ENCODE measurements at places on chromosomes 7 and 10.

GRCh38 chr7:81234896-81235295 is 316.0 kb upstream of the SEMA3C start:
- no peak for DNase-seq

DNA sequence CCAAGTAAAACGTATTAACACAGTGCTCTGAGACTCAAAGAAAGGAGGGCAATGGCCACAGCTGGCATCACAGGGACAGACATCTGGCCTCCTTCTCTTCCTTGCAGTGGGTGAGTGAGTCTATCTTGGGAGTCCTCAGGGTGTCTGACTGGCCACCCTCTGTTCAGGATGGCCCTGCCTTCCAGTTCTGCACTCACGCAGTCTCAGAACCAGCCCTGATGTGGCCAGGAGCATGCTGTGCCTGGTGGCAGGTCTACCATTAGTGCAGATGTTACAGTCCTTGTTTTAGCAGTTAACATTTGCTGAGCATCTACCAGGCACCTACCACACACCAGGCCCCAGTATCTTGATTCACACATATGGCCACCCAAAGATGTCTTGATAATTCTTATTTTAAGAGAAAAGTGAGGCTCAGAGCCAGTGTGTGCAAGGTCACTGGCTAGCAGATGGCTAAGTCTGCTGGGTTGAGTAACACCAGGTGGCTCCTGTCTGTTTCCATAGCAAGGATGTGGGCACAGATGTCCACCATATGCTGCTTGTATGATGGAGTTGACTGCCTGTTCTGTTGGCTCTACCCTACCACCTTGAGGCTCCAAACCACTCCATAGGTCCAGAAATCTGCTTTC is 23.2 kb upstream of the ARHGAP22 start:
- DNase-seq, result no peak

- DNase-seq, result no peak
Observed at GRCh38 chr10:133511907-133512528, 15.1 kb upstream of the CYP2E1 start.

DNA sequence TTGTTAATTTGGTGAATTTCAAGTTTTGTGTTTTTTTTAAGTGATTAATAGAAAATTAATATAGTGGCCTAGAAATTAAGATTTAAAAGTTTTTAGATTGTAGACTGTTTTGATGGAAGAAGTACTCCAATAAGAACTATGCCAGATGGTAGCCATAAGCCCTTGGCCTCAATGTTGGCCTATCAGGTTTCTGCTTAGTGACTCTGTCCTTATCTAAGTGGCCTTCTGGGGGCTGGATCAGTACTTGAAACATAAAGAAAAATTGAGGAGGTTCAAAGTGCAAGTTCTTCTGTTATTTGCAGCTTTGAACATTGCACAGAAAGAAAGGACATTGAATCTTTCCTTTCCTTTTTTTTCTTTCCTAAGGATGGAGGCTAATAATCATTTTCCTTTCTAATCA is 9.9 kb downstream of the CCDC126 start:
- no peak for DNase-seq

DNA sequence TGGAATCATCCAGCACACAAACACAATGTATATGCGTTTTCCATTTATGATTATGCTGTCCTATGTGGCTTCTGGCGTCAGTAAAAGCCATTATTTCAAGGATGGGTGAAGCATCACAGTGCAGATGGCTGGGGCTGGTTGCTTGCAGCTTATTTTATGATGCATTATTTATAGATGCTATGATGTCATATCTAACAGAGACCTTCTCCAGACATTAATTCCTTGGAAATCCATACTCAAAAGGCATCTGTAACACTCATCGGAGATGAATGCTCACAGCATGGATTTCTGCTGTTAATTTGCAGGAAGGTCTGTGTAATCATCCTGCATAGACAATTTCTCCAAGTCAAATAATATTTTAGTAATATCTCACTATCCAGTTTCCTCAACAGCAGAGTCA is 7.2 kb downstream of the RGS10 start:
- DNase-seq, result no peak

DNA sequence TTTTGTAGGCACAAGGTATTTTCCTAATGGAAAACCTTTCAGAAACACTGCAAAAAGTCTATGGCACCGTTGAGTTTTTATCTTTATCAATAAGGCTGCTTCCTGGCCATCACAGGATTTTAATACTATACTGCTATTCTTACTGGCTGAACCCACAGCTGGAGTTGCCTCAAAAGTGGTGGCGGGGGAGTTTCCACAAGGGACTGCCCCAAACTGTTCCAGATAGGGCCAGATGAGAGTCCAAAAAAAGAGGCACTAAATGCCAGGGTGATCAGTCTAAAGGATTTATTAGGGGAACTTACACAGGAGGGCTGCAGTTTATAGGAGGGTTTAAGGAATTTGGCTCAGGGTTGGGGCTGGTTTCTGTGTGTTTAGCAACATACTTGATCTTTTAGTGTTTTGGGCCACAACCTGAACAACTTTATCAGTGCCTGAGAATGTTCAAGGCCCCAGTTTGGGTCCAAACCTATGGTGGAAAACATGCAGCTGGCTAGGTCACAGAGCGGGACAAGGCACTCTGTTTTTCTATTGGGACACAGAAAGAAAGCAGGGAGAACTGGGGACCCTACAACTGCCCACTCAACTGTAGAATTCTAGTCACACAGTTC is 41.4 kb downstream of the STAM start:
- no peak for DNase-seq

DNA sequence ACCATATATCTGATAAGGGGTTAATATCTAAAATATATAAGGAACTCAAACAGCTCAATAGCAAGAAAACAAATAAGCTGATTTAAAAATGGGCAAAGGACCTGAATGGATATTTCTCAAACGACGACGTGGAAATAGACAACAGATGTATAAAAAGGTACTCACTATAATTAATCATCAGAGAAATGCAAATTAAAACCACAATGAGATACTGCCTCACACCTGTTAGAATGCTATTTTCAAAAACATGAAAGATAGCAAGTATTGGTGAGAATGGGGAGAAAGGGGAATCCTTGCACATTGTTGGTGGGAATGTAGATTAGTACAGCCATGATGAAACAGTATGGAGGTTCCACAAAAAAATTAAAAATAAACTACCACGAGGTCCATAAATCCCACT is 163.2 kb downstream of the DKK1 start:
- DNase-seq, result no peak

GRCh38 chr7:156764016-156764669 is 123.6 kb downstream of the RNF32 start:
- peak; percentile 24 for DNase-seq

- DNase-seq, result no peak
Observed at GRCh38 chr7:94433224-94433623, 38.5 kb downstream of the COL1A2 start.

DNA sequence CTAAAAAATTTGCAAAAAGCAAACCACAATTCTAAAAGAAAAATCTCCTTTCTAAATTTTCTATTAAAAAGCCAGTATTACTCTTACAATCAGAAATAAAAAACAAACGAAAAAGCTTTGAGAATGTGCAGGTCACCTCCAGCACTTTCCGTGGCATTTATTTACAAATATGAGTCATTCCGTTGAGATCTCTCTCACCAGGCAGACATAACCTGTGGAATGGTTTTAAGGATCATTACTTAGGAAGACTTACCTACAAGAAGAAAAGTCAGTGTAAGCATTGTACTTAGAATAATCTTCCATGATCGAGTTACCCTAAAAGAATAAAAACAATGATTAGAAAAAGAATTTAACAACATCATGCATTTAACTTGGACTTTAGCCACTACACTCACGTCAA is 3.3 kb downstream of the SUN3 start:
- DNase-seq, result no peak

DNA sequence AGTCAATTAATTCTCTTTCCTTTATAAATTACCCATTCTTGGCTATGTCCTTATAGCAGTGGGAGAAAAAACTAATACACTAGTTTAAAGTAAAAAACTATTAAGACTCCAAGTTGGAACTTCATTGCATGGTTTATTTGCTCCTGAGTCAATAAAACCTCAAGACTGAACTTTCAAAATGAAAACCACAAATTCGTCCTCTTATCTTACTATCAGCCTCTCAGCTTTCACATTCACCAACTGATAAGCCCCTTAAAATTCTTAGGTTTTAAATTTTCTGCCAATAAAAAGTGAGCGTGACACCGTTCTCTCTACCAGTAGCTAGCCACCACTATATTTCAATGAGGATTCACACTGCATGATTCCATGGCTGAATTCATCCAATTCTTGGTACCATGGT is 346.4 kb upstream of the NPSR1 start:
- DNase-seq, result no peak

DNA sequence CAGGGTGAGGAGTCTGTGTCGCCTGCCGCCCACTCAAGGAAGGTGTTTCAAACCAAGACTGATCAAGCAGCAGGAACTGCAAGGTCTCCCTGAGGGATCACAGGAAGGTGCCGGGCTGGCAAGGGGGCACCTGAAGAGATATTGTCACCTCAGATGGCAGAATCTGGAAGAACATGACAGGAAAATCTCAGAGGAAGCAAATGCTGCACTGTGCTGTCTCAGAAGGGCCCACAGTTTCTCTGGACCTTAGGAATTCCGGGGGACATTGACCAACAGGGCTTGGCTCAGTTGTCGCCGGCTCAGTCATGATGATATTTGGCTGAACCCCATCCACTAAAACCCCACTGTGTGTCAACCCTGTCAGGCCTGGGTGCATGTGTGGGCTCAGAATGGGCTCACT is 31.9 kb upstream of the GPR26 start:
- DNase-seq, result no peak

DNA sequence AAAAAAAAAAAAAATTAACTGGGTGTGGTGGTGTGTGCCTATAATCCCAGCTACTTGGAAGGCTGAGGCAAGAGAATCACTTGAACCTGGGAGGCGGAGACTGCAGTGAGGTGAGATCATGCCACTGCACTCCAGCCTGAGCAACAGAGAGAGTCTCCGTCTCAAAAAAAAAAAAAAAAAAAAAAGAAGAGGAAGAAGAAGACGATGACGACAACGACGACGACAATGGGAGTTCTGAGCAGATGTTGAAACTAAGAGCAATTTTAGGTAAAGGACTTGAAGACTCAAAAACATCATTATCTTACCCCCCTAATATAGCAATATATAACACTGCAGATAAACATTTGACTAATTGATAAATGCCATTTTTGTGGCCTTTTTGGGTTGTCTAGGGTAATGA is 39.5 kb upstream of the PPP1R17 start:
- DNase-seq, result no peak

DNA sequence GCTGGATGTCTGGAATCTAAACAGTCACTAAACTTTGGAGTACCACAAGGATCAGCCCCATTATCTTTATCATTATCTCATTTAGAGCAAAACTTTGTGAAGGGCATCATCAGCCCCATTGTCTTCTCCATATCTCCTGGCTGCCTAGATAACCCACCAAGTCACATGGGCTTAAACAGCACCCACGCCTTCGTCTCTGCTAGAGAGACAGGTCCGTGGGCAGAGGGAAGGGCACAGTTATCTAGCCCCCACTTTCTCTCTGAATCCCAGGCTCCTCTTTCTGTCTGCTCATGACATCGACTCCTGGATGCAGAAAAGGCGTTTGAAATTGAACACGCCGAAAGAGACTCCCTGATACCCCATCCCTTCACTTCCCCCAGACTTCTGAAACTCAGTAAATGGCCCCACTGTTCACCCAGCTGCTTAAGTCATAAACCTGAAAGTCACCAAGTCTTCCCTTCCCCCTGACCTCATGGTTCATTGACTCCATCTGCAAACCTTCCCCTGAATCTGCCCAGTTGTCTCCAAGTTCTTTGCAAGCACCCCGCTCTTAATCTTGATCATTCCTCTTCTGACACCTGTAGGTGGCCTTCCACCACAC is 20.9 kb upstream of the PARD3 start:
- no peak for DNase-seq

DNA sequence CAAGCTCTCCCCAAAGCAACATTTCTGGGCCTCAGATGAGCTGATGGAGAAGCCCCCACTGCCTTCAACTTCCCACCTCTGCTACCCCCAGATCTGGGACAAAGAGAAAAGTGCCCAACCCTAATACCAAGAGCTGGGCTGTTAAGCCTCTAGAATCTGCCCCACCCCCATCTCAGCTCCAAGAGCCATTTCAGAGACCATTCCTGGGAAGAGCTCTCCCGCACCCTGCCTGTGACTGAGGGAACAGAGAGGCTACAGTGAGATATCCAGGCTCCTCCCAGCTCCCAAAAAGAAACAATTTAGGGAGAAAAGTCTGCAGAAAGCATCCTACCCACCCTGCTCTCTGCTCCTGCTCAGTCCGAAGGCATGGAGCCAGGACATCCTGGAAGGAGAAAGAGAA is 2.5 kb upstream of the KCNH2 start:
- DNase-seq, result no peak

DNA sequence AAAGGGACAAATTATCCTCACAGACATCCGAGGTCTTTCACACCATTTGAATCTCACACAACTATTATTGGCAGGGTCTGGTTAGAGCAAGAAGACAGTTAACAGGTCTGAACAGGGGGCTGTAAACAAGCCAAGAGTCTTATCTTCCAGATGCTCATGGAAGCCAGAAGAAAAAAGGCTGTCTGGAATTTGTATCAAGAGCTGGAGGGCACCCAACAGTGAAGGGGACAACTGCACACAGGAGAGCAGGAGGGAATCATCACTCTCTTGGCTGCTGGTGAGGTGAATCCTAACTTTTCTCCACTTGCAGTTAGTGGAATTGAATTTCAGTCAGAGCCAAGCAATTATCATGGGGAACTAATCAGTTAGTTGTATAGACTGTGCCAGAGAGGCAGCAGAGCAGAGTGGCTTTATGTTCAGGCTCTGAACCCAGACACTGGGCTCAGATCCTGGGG is 880.2 kb upstream of the AUTS2 start:
- DNase-seq, result no peak

DNA sequence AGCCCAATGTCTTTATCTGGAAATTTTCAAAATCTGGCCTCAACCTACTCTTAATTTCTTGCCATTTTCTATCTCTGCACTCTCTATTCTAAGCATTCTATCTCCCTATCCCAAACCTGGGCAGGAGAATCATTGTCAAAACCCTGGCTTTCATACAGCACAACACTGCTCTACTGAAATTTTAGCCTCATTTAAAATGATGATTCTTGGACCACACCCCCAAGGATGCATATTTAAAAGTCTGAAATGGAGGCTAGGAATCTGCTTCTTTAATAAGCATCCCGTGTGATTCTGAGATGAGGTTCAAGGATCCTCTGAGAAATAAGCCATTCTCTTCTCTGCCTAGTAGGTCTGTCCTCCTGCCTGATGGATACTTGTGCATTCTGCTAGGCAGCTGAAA is 50.8 kb upstream of the EGR2 start:
- DNase-seq, result no peak

GRCh38 chr7:115043605-115044004 is 121.7 kb downstream of the MDFIC start:
- no peak for DNase-seq

DNA sequence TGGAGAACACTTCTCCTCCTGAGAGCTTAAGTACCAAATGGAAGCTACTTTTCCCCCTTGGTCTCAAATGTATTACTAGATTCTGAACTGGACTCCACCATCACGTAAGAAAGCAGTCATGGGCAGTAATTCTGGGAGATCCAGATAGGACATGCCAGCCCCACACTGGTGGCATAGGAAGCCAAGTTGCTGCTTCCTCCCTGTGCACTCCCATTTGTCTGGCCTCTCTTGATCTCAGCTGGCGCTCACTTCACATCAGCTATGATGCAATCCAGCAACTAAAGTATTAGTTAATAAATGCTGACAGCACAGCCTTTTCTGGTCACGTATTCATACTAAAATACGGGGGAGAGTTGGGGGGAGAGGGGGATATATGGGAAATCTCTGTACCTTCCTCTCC is 3.4 kb upstream of the IL6 start:
- DNase-seq, result no peak
